Breast epithelium (tissue), 4 donors: ENCODE measurements at places on chromosomes 7 and 10. TPM values are rescaled to one million over a fixed set of nuclear protein-coding genes. Genes with fewer than 3 reads are reported as not detected.

The NANOS1 gene
- total RNA-seq: 3.7 TPM

The SAMD9 gene
- 5.6 TPM for total RNA-seq

The DDX56 gene
- total RNA-seq: 61.8 TPM

The PON3 gene
- 5.9 TPM for total RNA-seq

The HOXA2 gene
- total RNA-seq: 1.3 TPM
